Adipose tissue (tissue), 3 donors: ENCODE measurements at places on chromosomes 13 and 19. TPM values are rescaled to one million over a fixed set of nuclear protein-coding genes. Genes with fewer than 3 reads are reported as not detected.

The FGF21 gene
- not detected for polyA plus RNA-seq

The DYRK1B gene
- polyA plus RNA-seq: 5.4 TPM

The ZNF761 gene
- polyA plus RNA-seq: 5.1 TPM

The FFAR1 gene
- polyA plus RNA-seq: not detected

The DGKH gene
- polyA plus RNA-seq: 0.47 TPM

The IL17D gene
- polyA plus RNA-seq: 7.3 TPM

The ZNF730 gene
- polyA plus RNA-seq: not detected

The ZSCAN18 gene
- 32.7 TPM for polyA plus RNA-seq

The ZNF540 gene
- 0.79 TPM for polyA plus RNA-seq

The FAM216B gene
- not detected for polyA plus RNA-seq

The STOML3 gene
- not detected for polyA plus RNA-seq

The CYP4F12 gene
- 1.2 TPM for polyA plus RNA-seq

The CKM gene
- polyA plus RNA-seq: 2.9 TPM

The ALKBH6 gene
- polyA plus RNA-seq: 7.9 TPM

The PSG5 gene
- not detected for polyA plus RNA-seq

The EPSTI1 gene
- polyA plus RNA-seq: 3.7 TPM

The ZSCAN22 gene
- 0.67 TPM for polyA plus RNA-seq

The TMC4 gene
- 44.8 TPM for polyA plus RNA-seq

The KLK1 gene
- polyA plus RNA-seq: 0.92 TPM

The PLPP2 gene
- polyA plus RNA-seq: 19.2 TPM

The UBE2L5 gene
- not detected for polyA plus RNA-seq

The CCDC70 gene
- not detected for polyA plus RNA-seq

The COMP gene
- 3.4 TPM for polyA plus RNA-seq

The SYCN gene
- not detected for polyA plus RNA-seq

The LYPD3 gene
- 0.67 TPM for polyA plus RNA-seq

The UQCRFS1 gene
- polyA plus RNA-seq: 59.9 TPM

The SMAD9 gene
- 0.46 TPM for polyA plus RNA-seq

The FUZ gene
- 21.8 TPM for polyA plus RNA-seq

The WDR87 gene
- not detected for polyA plus RNA-seq

The TNNI3 gene
- polyA plus RNA-seq: 0.21 TPM

The APC2 gene
- 0.06 TPM for polyA plus RNA-seq

The VSTM1 gene
- 2.1 TPM for polyA plus RNA-seq

The TMEM221 gene
- polyA plus RNA-seq: 0.59 TPM

The C19orf38 gene
- 6.6 TPM for polyA plus RNA-seq

The MBD3L2 gene
- polyA plus RNA-seq: not detected

The UPF3A gene
- 46.3 TPM for polyA plus RNA-seq

The LHFPL6 gene
- polyA plus RNA-seq: 10.1 TPM

The LRRC63 gene
- not detected for polyA plus RNA-seq

The KLK3 gene
- not detected for polyA plus RNA-seq

The KLK10 gene
- polyA plus RNA-seq: 0.15 TPM

The FGF9 gene
- 0.09 TPM for polyA plus RNA-seq

The AP2S1 gene
- polyA plus RNA-seq: 60.1 TPM

The LILRA5 gene
- 31.5 TPM for polyA plus RNA-seq
